ENCODE measurements at places on chromosomes 3 and 15.

GRCh38 chr15:39165020-39165706, 415.7 kb upstream of the THBS1 start:
- peak; percentile 88 for DNase-seq

GRCh38 chr3:18223974-18224373, 201.2 kb downstream of the SATB1 start:
- DNase-seq = no peak

DNA sequence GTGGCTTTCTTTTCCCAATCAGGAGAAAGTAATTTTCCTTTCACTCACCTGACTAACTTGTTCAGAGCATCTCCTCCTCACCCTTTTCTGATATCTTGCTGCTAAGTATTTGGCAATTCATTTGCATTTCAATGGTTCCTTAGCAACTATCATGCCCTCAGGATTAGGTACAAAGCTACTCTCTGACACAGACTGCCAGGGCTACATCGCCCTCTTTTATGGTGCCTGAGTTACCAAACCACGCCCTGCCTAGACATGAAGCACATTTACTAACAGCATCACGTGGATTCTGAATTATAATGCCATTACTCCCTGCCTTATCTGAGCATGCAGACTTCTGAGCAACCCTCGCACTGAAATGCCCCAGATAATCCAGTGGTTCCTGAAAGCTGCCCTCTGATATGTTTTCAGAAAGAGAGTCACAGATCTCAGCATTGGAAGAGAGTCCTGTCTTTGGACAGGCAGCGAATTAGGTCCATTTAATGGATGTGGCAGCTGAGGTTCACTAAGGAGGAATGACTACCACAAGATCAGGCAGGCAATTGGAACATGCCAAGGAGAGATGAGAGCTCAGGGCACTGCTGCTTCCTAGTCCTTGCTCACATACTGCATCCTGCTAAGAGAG, 14.5 kb downstream of the EPHB1 start:
- no peak for DNase-seq

DNA sequence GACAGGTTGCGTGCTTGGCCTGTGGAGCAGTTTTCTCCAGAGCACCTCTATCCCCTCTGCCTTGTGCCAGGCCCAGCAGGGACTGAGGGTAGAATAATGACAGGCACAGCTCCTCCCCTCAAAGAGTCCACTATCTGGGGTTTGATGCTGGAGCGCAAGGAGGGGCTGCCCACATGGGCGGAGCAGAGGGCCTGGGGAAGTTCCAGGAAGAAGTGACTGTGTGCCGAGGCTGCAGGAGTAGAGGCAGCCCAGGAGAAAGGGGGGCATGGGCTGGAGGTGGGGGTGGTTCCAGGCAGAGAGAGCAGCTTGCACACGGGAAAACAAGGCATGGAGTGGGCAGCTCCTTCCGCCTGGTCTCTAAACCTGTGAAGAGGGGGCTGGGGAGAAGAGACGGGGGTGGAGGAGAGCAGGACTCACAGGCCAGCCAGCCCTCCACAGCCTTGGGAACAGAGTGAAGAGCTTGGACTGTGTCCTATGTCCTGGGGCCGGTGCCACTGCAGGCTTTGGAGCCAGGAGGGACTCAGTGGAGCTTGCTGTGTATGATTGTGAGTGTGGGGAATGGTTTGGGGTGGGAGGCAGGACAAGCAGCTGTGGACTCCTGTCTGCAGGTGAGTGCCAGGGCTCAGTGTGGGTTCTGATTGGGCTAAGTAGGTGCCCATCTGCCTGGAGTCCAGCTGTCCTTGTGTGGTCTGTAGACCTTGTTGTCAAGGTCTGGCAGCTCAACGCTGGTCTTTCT, 48.1 kb downstream of the APBA2 start:
- no peak for DNase-seq

GRCh38 chr15:32878869-32879805, 161.3 kb downstream of the GREM1 start:
- no peak for DNase-seq

DNA sequence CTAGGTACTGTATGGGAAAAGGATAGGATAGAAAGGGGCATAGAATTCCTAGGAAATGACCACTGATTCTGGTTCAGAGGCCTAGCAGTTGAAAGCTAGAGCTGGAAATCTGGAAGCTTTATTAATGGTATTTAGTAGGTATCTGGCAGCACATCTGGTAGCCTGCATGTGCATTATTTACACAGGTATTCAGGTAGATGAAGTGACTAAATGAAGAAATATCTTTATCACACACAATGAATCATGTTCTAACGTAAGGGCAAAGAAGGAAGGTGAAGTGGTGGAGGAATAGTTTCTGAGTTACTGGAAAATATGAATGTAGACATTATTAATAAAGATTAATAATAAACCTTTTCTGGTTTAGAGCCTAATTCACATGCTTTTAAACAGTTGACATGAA, 119.9 kb downstream of the MBNL1 start:
- DNase-seq = no peak

GRCh38 chr15:33027306-33028035, 167.0 kb downstream of the FMN1 start:
- DNase-seq = no peak

DNA sequence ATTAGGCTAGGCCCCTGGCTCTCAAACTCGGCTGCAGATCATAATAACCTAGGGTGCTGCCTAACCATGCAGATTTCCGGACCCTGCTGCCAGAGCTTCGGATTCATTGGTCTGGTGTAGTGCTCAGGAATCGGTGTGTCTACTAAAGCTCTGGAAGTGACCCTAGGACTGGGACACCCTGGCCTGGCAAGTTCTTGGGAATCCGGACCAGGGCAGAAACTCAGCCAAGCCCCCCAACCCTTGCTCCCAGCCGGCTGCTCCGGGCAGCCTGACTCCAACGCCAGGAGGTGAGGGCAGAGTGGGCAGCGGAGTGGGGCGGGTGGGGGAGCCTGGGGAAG, 23.0 kb downstream of the IGDCC3 start:
- no peak for DNase-seq

GRCh38 chr15:41443275-41443674, 26.4 kb downstream of the RTF1 start:
- no peak for DNase-seq

- DNase-seq = no peak
These were observed 8.7 kb upstream of the SUMF1 start for GRCh38 chr3:4475804-4476203.

GRCh38 chr3:197226179-197226578, 72.2 kb downstream of the DLG1 start:
- peak; percentile 22 for DNase-seq
